ENCODE measurements at places on chromosomes 13 and 19. TPM values are rescaled to one million over a fixed set of nuclear protein-coding genes. Genes with fewer than 3 reads are reported as not detected.

IQCN gene
- 0.42 TPM for total RNA-seq

TMEM145 gene
- total RNA-seq, result not detected

DNA sequence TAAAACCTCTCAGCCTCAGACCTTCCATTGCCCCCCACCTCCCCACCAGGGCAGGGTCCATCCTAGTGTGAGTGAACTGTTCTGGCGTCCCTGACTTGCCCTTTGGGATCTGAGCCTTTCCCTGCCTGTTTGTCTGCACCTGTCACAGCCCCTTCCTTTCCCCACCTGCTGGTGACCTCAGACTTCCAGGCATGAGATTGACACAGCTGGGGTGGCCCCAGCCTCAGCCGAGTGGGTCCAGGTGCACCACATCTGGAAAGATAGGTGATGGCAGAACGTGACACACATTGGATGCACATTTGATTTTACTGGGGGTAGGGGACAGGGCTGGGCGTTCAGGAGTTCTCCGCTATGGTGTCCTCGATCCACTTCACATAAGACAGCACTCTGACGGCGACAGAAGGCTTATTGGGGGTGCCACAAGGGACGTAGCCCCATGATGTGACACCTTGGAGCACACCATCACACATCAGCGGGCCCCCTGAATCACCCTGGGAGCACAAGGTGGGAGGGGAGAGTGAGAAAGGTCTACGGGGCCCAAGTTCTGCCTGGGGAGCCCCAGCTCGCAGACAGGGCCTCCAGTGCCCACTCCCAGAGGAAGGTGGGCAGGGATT is 4.6 kb downstream of the KLK1 start:
- no peak for DNase-seq

GRCh38 chr13:93789058-93789457 is 562.5 kb downstream of the GPC6 start:
- DNase-seq, result no peak
